Occipital lobe (tissue), 3 donors: ENCODE measurements at places on chromosomes 13 and 19.
A peak's percentile ranks its signal among the peaks of the same experiment; 100 is the strongest.

- peak; percentile 57 for DNase-seq
Measured at GRCh38 chr19:40219721-40220276, 1.6 kb upstream of the TTC9B start.

DNA sequence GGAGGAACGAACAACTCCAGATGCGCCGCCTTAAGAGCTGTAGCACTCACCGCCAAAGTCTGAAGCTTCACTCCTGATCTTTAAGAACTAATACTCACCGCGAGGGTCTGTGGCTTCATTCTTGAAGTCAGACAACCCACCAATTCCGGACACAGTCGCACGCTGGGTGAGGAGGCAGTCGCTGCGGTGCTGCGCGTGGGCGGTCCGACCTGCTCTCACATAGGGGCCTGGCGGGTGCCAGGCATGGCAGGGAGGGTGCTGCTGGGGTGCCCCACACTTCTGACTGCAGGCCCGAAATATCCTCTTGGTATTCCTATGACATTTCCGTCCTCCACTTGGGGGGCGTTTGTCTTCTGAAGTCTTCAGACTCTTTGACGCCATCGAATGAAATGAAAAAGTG lies 7.4 kb upstream of the MICU2 start:
- DNase-seq, result no peak

DNA sequence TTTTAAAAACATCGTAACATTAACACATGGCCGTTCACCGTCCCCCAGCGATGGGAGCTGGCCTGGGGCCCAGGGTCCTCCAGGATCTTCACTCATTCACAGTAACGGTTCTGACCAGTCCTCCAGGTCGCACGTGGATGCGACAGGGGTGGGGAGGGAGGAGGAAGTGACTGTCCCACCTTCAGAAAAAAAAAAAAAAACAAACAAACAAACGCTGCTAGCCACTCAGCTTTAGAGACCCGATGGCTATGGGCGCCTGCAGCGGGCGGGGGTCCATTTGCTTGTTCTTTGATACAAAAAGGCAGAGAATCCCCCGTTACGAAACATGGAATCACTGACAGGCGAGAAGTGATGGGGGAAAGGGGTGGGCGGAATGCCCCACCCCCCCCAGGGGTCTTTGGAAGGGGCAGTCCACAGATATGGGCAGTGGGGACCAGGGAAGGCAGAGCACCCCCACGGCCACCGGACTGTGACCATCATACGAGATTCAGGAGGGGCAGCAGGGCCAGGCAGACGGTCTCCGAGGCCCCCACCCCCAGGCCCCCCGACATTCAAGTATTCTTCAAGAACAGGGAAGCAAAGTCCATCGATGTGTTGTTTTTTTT lies 13.3 kb downstream of the MKNK2 start:
- DNase-seq, result no peak

DNA sequence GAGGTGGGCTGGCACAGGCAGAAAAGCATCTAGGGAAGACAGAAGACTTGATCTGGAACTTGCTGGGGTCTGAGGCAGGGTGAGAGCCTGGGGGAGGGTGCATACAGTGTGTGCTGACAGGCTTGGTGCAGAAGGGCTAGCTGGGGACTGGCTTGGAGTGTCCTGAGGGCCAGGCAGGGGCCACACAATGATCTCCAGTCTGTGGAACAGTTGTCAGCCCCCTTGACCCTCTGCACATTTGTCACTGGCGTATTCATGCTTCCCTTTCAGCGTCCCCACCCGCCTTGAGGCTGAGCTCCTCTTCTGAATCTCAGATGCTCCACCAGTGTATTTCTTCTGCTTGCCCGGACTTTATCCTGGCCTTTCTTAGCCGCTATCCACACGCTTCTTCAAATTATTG lies 2.8 kb upstream of the MICU2 start:
- DNase-seq, result no peak
